NCI-H1417 treated with DMSO at 0.1 percent for 48 hours (cell line): ENCODE measurements at places on chromosomes 5 and 9.

DNA sequence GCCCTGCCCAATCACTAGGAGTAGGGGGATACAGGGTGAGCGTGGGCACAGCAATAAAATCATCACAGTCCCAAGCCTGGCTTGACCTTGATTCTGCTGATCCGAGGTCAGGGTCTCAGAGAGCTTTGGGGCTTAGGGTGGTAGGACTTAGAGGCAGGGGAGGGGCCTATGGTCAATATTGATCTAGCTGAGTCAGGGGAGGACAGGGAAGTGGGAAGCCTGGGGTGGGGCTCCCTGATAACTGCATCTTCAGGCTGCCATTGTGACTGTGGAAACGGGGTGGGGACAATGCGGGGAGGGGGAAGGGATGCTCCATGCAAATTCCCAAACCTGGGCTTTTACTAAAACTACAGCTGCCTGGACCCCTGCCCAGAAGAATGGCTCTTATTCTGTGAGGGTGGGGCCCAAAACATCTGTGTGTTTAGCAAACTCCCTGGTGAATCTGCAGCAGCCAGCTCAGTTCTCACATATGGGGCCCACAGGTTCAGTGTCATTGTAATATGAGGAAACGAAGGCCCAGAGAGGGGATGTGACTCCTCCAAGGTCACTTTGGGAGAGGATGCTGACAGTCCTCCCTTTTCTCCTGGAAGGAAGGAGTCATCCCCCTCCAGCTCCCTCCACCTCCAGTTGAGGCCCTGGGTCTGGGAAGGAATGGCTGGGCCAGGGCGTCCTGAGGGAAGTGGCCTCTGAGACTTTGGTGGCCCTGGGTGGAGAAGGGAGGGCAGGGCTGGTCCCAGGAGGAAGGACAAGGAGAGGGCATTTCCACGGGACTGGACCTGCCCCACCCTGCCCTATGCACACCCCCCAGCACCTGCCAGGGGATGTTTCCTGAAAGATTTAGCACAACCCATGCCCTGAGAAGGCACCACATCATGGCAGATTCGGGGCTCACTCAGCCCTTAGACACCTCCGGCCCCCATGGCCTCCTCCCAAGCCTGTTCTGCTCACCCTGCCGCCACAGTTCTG, 26.4 kb downstream of the SLC6A7 start:
- DNase-seq, result no peak

GRCh38 chr5:111704452-111705085, 52.4 kb downstream of the NREP start:
- DNase-seq, result no peak

- DNase-seq, result no peak
These were observed 48.6 kb downstream of the UGCG start for GRCh38 chr9:111945216-111945615.

- DNase-seq, result no peak
These were observed 33.8 kb upstream of the FYB1 start for GRCh38 chr5:39253196-39253595.

GRCh38 chr5:170179626-170180025, 53.2 kb upstream of the C5orf58 start:
- DNase-seq, result no peak

DNA sequence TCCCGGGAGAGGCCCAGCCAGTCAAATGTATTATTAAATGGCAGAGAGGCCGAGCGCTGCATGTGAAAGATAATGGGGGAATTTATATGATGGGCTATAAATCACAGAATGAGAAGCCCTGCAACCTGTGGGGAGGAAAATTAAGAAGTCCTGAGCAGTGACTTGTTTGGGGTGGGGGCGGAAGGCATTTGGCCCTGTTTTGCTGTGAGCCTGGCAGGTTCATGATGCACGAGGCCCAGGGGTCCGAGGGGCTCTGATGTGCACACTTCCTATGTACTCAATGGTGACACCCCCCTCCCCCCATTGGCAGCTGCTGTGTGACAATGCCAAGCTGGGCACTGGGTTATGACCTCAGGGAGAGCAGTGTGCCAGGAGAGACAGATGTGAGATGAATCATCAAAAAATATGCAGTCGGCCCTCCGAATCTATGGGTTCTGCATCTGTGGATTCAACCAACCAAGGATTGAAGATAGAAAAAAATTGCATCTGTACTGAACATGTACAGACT, 13.7 kb upstream of the DAB2IP start:
- DNase-seq, result no peak

DNA sequence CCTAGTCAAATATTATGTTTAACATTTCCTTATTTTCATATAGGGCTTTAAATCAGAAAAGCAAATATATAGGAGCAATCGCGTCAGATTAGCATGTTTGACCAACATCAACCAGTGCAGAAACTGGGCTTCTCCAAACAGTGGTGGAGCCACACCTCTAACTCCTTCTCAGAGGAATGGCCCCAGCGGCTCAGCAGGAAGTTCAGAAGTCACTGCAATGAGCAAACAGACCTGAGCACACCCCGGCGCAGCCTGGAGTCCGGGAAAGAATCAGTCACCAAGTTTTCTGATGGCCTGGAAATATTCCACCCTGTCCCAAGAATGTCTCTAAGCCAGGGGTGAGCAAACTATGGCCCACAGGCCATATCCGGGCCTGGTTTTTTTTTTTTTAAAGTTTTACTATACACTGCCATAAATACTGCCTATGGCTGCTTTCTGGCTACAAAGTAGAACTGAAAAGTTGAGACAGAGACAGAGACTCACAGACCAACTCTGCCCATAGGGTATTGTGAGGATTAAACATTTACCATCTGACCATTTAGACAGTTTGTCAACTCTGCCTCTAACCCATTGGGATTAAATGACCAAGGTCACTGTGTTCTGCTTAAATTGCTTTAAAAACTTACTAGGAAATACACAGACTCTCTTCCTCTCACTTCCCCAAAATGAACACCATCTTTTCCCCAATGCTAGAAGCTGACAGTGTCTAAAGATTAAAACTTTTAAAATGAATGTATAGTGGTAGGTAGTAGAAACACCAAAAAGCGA, 5.4 kb downstream of the GOLM1 start:
- DNase-seq, result no peak

DNA sequence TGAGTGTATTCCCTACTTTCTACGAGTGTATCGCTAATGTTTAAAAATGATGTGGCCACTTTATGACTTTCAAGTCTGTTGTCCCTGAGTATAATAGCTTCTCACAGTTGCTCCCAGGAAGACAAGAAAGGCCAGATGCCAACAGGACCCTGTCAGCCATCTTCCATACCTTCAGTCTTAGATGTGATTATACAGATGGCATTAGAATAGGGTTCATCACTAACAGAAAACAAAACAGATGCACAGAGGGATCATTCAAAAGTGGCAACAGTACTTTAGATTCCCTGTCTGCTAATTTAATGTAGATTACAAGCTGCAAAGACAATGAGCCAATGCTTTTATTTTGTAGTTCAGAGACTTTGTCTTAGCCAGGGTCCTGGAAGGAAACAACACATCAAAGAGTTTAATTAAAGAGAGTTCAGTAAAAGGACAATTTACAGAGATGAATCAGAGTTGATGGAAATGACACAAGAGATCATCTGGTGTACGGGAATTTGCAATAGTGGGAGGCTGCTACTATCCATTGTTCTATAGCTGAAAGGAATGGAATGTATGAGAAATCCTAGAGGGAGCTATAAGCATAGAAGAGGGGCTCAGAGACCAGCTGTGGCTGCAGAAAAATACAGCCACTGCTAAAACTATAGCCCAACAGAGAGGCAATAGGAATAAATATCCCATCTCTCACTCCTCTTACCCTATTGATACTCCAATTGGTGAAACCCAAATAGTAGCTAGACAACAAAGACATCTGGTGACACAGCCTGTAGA, 393.7 kb upstream of the SMC2 start:
- no peak for DNase-seq

- no peak for DNase-seq
These were observed 117.3 kb upstream of the LPCAT1 start for GRCh38 chr5:1641041-1641440.

DNA sequence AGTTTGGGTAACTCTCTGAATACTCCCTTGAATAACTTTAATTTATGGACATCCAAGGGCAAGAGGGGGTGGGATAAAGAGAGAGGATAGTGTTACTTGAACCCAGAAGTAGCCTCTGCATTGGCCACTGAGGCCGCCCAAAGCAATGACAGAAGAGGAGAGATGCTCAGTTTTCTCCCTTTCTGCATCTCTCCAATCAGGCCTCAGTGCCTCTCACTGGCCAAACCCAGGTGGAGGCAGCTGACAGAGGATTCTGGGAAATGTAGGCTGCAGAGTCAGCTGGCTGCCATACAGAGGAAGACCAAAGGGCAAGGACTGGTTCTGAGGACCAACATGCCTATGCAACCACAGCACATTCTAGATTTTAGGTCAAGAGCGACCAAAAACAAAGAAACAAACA, 719.4 kb downstream of the MAT2B start:
- DNase-seq, result no peak

DNA sequence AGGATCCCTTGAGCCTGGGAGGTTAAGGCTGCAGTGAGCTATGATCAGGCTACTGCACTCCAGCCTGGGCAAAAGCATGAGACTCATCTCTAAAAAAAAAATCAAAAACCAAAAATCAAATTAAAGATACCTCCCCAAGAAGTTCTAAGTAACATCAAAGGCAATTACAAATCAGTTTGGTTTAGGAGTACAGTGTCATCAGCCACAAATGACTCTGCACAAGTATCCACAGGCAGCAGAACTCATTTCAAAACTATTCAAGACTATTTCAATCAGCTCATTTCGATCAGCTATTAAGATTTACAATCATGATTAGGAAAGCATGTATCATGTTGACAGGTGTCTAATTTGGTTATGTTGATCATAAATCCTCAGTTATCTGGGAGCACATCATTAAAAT, 19.1 kb downstream of the TRMO start:
- no peak for DNase-seq

- no peak for DNase-seq
These were observed 10.9 kb downstream of the ZNF169 start for GRCh38 chr9:94270009-94270408.
